H9 (cell line): ENCODE measurements at places on chromosomes 16 and 17.

- no peak for DNase-seq
Measured at GRCh38 chr17:71208111-71208704, 912.6 kb upstream of the SOX9 start.

- peak; percentile 81 for DNase-seq
Measured at GRCh38 chr16:23974223-23974622, 138.4 kb downstream of the PRKCB start.

DNA sequence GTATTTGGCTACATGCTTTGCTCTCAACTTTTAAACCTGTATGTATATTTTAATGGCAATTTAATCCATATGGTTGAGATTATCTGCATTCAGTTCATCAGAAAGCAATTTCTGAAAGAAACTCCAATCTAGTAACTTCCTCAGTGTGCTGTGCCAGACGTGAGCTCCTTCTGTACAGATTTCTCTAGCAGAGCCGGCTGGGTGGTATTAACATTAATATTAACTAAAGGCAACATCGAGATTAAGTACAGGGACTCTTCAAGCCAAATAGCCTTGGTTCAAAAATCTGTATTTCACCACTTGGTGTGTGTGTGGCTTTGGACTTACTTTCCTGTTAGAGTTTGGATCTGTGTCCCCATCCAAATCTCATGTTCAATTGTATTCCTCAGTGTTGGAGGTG lies 55.5 kb upstream of the NUDT7 start:
- no peak for DNase-seq

- no peak for DNase-seq
Measured at GRCh38 chr16:68548947-68549346, 9.9 kb downstream of the ZFP90 start.

DNA sequence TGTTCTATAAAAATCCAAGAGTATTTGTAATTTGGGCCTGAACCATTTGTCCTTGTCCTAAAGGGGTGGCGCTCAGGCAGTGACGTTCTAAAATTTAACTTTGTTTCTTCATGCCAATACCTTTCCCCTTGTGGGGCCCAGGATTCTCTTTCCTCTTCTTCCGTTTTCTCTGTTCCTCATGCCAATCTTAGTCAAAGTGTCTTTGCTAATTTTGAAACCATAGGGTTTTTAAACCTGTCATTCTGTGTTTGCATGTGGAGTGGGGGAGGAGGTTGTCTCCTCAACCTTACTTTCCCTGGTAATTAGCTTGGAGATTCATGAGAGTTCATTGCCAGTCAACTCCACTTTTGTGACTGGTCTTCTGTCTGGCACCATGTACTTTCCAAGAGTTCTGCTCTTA lies 337.1 kb downstream of the MAF start:
- DNase-seq = no peak

- no peak for DNase-seq
Measured at GRCh38 chr16:57629516-57630406, 1.3 kb downstream of the ADGRG1 start.

- DNase-seq = no peak
Measured at GRCh38 chr16:74169066-74169465, 127.5 kb upstream of the PSMD7 start.

DNA sequence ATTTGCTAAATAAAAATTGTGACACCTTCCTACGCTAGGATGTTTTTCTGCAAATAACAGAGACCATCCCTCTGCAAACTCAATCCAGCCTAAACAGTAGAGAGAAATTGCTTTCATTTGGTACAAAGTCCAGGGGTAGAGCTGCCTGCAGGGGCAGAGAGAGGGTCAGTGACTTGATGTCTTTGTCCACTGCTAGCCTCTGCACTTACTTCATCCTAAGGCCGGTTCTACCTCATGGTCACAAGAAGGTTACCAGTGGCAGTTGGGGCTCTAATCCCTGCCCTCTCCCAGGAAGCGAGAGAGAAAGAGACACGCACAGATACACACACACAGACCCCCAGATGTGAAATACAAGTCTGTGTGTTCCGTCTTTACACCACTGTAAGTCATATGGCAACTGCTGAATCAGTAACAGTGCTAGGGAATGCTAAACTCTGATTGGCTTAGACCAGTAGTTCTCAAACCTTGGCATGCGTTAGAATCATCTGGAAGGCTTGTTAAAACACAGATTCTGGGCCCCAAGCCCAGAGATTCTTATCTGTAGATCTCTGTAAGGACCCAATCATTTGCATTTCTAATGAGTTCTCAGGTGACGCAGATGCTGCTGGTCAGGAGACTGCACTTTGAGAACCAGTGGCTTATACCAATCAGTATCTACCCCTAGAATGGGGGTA lies 13.1 kb upstream of the LPCAT2 start:
- DNase-seq = peak; percentile 17

DNA sequence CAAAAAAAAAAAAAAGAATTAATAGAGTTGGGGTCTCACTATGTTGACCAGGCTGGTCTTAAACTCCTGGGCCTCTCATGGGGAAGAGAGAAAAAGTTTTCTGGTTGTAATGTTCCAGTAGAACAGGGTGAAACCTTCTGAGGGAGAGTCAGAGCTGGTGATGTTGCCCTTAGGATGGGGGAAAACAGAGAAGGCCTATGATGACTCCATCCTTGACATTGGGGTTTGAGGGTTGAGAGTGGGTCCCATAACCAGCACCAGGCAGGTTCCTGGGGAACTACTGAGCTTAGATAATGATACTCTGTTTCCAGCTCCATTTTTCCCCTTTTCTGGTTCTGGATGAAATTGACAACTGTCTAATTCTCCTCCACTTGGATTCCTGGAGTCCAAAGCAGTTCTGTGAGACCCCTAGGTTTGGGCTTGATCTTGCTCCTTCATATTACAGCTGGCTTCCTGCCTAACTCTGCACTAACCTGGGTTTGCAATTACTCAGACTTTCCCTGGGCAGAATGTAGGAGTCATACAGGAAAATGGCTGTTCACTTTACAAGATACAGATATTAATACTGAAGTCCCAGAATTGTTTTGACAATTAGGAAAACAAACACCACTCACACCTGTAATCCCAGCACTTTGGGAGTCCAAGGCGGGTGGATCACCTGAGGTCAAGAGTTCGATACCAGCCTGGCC lies 62.8 kb upstream of the B4GALNT2 start:
- DNase-seq = no peak

GRCh38 chr17:76145231-76146052 lies 4.4 kb upstream of the FOXJ1 start:
- peak; percentile 69 for DNase-seq

GRCh38 chr16:67445441-67445912 lies 14.6 kb downstream of the HSD11B2 start:
- no peak for DNase-seq

DNA sequence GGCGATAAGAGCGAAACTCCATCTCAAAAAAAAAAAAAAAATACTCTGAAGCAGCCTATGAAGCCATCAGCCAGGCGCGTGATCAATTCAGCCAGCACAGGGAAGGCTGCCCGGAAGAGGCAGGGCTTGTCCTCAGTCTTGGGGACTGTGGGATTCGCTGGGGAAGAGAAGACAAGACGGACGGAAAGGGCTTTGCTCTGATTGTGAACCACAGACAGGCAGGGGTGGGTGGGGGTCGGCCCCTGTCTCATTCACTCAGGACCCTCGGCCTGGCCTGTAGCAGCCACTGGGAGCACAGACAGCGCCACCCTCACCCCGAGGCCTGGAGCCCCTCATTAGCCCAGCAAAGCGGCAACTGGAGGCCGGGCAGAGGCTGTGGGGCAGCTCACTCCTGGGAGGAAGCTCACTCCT lies 37.2 kb downstream of the ABR start:
- DNase-seq = no peak

GRCh38 chr16:81067166-81067565 lies 9.9 kb downstream of the C16orf46 start:
- DNase-seq = no peak

DNA sequence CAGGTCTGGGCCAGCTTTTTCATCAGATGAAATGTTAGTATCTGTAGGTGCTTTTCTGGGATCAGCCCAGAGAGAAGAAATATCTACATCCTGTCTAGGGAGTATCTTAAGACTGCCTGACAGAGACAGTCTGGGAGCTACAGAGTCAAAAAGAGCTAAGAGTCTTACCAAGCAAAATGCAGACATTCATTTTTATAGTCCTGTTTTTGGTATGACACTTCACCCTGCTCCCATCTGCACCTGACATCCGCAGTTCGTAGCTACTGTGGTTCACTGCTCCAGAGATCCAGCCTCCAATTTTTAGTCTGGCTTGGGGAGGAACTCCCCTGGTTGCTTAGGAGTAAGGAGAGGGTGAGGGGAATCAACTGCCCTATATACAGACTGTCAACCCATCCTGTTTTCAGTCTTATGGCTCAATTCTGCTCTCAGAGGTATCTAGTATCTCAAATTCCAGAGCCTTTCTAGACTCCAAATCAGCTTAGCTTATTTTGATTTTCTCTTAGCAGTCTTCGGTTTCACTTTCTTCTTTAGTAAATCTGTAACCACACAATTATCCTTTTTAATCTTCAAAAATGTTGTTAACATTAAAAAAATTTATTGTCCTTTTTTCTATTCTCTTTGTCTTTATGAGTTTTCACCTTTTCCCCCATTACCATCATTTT lies 97.8 kb downstream of the TMEM100 start:
- DNase-seq = no peak

- DNase-seq = no peak
Measured at GRCh38 chr17:60809421-60809820, 131.8 kb downstream of the BCAS3 start.

DNA sequence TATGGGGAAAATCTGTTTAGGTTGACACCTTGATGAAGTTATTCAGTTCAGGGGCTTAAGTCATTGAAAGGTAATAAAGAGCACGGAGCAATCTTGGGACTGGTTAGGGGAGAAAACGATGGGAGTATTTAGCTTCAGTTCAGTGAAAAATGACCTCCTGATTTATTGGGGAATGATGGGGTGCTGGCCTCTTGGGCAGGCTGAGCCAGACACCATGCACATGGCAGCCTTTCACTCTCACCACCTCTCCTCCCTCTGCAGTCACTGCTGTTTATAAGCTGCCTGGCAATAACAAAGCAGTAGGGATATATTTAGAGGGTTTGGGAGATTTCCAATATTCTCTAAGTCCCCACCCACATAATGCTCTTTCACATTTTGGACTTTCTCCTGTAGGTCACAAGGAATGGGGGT lies 140.5 kb upstream of the HS3ST2 start:
- peak; percentile 15 for DNase-seq

- DNase-seq = no peak
Measured at GRCh38 chr17:6070430-6070912, 292 bp downstream of the WSCD1 start.

DNA sequence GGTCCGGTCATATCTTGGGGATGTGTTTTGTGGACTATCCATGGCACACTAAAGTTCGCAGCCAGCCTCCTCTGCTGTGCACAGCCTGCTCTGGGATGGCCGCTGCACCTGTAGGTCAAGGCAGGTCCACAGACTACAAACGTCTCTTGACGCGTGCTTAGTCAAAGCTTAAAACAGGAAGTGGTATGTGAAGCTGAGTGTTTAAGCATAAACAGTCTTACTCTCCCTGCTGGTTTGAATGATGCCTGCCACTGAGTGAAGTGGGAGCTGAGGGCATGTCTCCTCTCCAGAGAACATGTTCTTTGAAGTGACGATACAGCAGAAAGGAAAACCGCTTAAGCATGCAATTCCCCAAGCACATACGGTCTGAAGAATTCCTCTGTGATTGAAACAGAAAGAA lies 365.6 kb downstream of the SLC39A11 start:
- no peak for DNase-seq

- DNase-seq = peak; percentile 72
Measured at GRCh38 chr17:36464765-36465088, 21.8 kb upstream of the ZNHIT3 start.

DNA sequence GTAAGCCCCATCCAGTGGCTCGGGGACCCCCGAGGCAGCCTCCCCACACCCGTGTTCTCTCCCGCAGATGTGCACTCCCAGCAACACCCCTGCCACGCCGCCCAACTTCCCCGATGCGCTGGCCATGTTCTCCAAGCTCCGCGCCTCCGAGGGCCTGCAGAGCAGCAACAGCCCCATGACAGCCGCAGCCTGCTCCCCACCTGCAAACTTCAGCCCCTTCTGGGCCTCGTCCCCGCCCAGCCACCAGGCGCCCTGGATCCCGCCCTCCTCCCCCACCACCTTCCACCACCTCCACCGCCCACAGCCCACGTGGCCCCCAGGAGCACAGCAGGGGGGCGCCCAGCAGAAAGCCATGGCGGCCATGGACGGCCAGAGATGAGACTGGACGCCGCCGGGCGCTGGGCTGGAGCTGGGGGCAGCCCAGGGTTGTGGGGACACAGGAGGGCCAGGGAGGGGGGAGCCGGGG lies 5.0 kb downstream of the UBALD2 start:
- DNase-seq = no peak

- DNase-seq = no peak
Measured at GRCh38 chr17:30225919-30226553, 9.5 kb downstream of the SLC6A4 start.

- no peak for DNase-seq
Measured at GRCh38 chr17:81453712-81454111, 58.5 kb downstream of the BAHCC1 start.

DNA sequence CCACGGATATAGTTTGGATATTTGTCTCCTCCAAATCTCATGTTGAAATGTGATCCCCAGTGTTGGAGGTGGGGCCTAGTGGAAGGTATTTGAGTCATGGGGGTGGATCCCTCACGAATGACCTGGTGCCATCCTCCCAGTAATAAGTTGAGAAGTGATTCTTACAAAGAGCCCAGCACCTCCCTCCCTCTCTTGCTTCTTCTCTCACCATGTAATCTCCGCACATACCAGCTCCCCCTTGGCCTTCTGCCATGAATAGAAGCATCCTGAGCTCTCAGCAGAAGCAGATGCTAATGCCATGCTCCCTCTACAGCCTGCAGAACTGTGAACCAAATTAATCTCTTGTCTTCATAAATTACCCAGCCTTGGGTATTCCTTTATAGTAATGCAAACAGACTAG lies 41.9 kb upstream of the RBBP6 start:
- peak; percentile 53 for DNase-seq

DNA sequence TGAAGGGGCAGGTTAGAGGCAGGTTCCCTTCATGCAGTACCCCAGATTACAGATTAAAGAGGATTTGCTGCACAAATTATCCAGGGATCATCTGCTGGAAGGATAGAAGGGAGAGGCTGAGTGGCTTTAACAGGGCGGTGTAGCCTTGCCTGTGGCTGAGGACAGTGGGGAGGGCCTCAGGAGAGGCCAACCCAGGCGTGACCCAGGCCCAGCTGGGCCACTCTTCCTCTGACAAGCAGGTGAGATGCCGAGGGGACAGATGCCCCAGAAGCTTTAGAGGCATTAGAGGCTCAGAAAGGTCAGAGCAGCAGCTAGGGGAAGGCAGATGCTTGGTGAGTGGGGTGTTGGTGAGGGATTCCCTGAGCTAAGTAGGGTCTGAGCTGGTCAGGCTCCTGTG lies 18.1 kb upstream of the MTMR4 start:
- no peak for DNase-seq

GRCh38 chr17:36824678-36825101 lies 112.6 kb upstream of the LHX1 start:
- no peak for DNase-seq
